Activated CD4-positive, CD25-positive, alpha-beta regulatory T cell treated with anti-CD3 and anti-CD28 coated beads, Interleukin-2, amount 50 U/mL, for 72 hours (primary cell): ENCODE measurements at places on chromosomes 7 and 10.

DNA sequence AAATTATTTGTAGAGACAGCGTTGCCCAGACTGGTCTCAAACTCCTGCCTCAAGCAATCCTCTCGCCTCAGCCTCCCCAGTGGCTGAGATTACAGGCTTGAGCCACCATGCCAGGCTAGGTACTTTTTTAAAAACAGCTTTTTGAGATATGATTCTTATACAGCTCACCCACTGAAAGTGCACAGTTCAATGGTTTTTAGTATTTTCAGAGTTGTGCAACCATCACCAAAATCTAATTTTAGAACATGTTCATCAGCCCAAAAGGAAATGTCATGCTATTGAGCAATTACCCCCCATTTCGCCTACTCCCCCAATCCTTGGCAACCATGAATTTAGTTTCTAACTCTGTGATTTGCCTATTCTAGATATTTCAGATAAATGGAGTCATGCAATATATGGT lies 73.7 kb downstream of the EVX1 start:
- DNase-seq: no peak

- DNase-seq: no peak
Measured at GRCh38 chr10:17348011-17348500, 106.3 kb downstream of the ST8SIA6 start.

DNA sequence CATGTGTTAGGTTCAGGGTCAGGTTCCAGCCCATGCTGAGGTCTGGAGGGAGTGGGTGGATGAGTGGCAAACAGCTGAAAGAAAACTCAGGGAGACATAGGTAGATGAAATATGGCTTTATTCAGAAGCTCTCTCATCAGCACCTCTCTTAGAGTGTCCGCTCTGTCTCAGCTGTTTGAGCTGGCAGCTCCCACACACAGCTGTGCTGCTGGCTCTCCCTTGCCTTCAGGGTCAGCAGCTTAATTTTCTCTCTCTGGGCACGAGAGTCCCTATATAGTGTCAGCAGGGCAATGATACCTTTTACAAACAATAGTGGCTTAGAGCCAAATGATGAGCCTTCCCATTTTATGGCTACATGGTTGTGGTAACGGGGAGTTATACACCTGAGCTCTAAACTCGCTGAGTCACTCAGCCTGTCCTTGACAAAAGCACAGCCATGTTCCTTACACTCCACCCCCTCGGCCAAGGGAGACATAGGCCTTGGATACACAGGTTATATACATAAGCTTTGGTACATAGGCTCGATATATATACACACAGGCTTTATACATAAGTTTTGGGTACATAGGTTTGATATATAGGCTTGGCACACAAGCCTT lies 10.4 kb downstream of the RNF133 start:
- no peak for DNase-seq

DNA sequence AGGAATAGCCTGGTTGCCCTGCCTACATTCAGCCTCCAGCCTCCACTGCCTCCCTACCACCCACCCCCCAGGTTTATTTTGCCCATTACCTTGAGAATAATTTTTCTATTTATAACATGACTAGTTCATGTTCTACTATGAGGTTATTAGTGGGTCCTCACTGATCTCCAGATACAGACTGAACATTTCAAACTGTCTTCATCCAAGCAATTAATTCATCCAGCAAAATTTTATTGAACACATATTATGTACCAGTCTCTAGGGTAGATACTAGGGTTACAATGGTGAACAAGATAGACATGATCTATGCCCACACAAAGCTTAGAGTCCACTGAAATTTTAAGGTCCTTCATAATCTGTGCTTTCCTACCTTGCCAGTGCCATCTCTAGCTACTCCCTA lies 51.6 kb upstream of the FHIP2A start:
- no peak for DNase-seq

DNA sequence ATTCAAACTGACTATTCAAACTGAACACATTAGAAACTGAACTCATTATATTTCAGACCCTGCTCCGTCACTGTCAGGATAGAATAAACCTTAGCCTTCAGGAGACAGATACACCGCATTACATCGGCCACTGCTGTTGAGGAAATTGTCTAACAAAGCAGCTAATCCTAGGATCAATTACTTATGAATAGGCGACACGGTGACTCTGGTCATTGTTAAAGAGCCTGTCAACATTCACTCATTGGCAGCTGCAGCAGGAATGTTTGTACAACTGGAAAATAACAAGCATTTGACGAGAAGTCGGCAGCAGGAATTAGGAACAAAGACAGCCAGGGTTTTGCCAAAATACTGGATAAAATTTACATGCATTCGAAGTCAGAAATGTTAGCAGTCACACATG lies 112.0 kb upstream of the MKX start:
- no peak for DNase-seq

DNA sequence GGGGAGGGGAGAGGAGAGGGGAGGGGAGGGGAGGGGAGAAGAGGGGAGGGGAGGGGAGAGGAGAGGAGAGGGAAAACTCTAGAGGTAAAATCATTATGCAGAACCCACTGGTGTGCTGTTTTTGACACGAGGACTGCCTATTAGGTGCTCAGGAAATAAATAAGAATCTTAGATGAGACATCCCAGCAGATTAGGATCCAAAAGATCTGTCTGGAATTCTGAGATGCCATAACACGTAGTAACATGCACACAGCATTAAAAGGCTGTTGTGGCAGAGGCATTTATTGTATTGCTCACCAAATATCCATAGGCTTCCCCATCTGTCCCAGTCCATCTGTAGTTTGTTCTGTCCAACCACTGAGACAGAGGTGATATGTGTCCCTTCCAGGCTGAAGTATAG lies 40.8 kb upstream of the KMT2E start:
- DNase-seq: no peak

DNA sequence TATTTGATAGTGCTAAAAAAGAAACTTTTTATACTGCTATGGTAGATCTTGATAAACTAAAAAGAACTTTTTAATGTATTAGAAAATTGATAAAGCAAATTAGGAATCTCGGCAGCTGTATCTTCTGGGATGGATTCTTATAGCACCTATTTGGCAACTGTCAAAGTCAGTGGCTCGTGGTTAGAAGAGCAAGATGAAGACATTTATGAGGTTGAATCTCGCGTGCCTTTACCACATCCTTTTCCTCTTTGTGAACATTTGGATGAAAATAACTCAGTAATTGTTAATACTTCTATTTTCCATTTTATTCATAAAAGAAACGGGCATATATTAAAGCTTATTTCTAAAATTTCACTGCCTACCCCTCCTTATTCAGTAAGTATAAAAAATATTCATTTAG lies 76.2 kb downstream of the CYP51A1 start:
- DNase-seq: no peak

- no peak for DNase-seq
Measured at GRCh38 chr7:106243893-106244292, 40.9 kb downstream of the NAMPT start.

GRCh38 chr7:71987200-71987767 lies 424.9 kb downstream of the CALN1 start:
- DNase-seq: no peak

DNA sequence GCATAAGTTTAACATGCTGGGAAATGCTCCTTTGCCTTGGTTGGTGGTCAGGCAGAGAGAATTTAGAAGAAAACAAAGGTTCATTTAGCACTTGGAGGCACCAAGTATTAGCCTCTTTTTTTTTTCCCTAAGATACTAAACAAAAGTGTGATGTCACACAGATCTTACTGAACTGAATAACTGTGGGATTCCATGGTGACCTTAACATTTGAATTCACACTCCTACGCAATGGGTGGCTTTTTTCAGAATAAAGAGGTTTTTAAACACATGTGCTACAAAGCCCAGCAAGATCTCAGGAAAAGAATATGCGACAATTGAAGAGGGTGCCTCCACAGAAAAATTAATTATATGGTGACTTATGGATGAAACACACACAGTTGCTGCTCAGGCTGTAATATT lies 133.4 kb upstream of the ABCB5 start:
- no peak for DNase-seq

GRCh38 chr10:90998733-90999511 lies 78.0 kb upstream of the ANKRD1 start:
- DNase-seq: no peak

DNA sequence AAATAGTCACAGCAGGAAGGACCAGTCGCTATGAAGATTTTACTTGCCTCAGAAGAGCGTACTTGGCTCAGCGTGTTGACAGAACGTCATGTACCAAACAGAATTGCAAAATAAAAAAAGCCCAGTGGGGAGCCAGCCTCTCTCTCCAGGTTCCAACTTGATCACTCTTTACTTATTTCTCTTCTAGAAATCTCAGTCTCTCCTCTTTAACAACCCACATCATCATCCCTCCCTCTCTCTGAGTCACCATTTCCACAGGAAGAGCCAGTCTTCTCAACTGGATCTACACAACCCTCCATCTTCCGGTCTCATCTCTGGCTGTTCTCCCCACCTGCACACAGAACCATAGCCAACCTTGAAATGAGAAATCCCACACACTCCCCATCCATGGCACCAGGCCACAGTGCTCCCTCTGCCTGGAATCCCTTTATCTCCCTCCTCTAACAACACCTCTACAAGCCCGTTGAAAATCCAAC lies 718.3 kb downstream of the GRID1 start:
- DNase-seq: no peak

- no peak for DNase-seq
Measured at GRCh38 chr7:43960933-43961332, 34.7 kb downstream of the UBE2D4 start.

- DNase-seq: no peak
Measured at GRCh38 chr7:47232751-47233412, 349.0 kb downstream of the TNS3 start.

DNA sequence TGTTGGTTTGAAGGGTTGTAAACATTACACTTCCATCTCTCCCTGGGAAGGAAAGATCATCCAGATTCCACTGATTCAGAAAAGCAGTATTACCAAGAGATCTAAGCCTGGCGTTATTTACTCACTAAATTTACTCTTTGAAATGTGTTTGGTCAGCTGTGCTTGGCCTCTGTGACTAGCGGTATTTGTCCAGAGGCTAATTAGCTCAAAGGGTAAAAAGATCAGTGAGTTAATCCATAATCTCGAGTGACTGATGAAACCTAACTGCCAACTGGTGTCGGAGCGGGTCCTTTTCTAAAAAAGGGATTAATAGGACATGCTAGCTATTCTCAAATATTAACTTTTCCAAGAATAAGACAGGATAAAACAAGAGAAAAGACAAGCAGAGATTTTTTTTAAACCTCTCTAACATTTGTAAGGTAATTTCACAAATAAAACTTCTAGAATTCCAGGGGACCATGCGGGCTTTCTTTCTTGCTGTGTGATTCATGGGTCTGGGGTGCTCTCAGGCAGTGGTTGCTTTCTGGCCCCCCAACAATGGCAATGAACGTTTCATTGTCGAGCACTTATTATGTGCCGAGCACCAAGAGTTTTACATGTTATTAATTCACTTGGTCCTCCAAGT lies 247.3 kb upstream of the AOAH start:
- no peak for DNase-seq

DNA sequence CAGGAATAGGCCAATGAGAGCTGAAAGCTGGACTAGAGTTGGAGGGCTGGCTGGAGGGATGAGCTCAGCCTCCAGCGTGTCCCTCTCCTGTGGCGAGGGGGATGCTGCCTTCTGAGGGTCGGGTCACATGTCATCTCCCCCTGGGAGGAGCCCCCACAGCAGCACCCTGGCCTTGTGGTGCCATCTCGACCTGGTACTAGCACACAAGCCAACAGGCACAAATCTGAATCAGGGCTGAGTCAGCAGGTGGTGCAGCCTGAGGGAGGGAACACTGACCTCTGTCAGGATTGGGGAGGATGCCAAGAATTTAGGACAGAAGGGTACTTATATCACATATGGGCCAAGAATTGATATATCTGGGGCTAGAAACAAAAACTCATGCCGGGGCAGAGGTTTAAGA lies 280.4 kb downstream of the CELF2 start:
- DNase-seq: no peak

DNA sequence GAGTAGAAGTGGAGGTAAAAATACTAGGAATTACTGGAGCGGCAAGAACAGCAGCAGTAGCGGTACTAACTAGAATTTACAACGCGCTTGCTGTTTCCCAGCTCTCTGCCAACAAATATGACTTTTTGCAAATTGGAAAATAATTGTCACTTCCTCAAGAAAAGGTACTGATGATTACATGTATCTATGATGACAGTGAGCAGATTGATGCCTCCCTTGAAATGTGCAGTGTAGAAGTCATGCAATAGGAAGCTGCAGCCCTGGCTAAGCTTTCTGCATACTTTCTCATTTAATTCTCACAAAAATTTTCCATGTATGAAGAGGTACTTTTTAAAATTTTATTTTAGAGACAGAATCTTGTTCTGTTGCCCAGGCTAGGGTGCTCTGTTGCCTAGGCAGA lies 49.9 kb downstream of the ANK3 start:
- DNase-seq: no peak

- DNase-seq: no peak
Measured at GRCh38 chr7:134474828-134475227, 15.9 kb upstream of the AKR1B1 start.

DNA sequence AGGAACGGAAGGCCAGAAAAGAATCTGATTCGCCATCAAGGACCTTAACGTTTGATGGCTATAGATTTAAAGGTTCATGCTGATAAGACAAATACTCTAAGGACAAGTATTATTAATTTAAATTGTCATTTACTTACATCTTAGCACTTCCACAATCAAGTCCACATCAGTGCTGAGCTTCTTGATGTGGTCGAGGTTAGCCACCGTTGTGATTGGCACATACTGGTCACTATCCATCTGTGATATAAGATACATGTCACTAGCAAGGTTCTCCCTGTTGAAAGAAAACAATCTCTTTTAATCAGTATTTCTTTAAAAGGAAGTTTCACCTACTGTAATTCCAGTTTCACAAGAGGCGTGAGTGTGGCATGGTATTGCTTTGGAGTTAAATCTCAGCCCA lies 88.7 kb downstream of the LARP4B start:
- DNase-seq: no peak
